ENCODE measurements at places on chromosomes 4 and X.

GRCh38 chr4:156946516-156947424, 24.8 kb downstream of the PDGFC start:
- no peak for DNase-seq

GRCh38 chrX:38112566-38112965, 106.2 kb downstream of the SYTL5 start:
- DNase-seq, result no peak

- DNase-seq, result no peak
Measured at GRCh38 chr4:111228874-111229273, 606.0 kb upstream of the PITX2 start.

- DNase-seq, result no peak
Measured at GRCh38 chr4:55329012-55329411, 17.0 kb upstream of the SRD5A3 start.

- DNase-seq, result no peak
Measured at GRCh38 chrX:138877746-138878145, 166.2 kb upstream of the FGF13 start.
